ENCODE measurements at places on chromosomes 4 and X. TPM values are rescaled to one million over a fixed set of nuclear protein-coding genes. Genes with fewer than 3 reads are reported as not detected.

DNA sequence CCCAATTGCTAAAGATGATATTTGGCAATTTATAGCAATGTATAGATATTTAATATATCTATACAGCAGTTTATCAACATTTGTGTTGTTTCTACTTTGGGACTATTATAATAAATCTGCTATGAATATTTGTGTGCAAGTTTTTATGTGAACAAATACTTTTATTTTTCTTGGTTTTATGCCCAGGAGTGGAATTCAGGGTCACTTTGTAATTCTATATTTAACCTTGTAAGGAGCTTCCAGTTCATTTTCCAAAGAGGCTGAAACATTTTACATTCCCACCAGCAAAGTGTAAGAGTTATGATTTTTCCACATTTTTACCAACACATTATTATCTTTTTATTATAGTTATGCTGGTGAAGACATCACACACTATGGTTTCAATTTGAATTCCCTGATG lies 801.3 kb downstream of the PCDH18 start:
- DNase-seq = no peak
- no peak overlapping the region for H3K27ac ChIP-seq
- no peaks in the 10 kb centered on the region for H3K4me1 ChIP-seq

DNA sequence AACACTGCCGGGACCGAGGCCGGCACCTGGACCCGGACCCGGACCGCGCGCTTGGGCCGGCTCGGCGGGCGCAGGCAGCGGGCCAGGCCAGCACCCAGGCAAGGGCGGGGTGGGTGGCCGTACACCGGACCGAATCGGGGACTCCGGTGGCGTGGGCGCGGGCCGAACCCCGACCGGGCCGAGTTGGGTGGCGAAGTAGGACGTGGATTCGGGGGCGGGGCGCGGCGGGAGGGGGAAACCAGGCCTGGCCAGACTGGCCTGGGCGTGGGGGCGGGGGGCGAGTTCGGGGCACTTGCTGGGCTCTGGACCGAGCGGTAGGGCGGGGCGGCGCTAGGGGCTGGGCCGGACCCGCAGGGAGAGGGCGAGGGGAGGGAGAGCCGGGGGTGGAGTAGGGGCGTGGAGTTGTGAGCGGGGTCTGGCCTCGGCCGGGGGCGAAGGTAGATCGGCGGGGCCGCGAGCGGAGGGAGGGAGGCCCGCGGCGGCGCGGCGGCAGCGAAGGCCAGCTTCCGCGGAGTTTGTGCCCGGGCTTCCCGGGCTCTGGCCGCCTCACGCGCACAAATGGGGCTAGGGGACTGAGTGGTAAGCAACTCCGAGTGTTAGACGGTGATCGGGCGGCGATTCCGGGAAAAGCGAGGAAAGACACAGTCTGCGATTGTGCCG lies 1.8 kb upstream of the BCORL1 start:
- no peak overlapping the region for H3K27ac ChIP-seq
- H3K36me3 ChIP-seq = no peaks in the 10 kb centered on the region
- no peak overlapping the region for H3K4me3 ChIP-seq

DNA sequence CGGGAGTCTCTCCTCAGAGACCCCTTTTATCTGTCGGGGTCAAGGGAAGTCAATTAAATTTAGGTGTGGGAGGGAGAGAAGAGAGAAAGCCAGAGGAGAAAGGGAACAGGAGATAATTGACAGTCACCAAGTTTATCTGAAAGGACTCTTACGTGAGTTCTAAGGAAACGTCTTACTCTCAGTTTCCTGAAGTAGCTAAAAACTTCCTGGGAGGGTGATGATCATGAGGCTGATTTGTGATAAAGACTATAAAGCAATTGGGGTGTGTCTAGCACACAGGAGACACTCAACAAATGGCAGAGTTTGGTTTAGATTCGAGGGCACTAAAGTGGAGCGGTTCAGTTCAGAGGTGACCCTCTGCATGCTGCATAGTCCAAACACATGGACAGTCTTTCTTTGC lies 254.1 kb downstream of the FBXW7 start:
- H3K36me3 ChIP-seq = no peaks in the 10 kb centered on the region
- no peaks in the 10 kb centered on the region for H3K4me1 ChIP-seq
- DNase-seq = no peak
- H3K27me3 ChIP-seq = no peaks in the 10 kb centered on the region

Gene TBC1D25
- total RNA-seq = 12.0 TPM

DNA sequence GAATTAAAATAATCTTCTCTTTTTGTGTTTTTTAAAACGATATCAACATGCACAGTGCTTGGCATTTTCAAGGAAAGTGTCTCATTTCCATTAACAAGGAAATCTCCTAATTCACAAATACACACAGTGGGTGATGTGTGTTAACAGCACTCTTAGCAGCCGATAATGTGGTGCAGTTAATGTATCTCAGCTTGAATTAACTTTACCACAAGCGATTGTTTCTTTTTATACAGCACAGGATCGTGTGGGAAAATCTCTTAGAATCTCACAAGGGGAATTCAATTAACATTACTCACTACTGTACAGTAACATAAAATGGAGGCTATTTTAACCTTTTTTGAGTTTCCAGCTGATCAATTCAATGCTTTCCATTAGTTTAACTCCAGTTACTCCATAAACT lies 1841.9 kb downstream of the STIM2 start:
- no peak for DNase-seq
- no peak overlapping the region for H3K4me3 ChIP-seq
- peaks cover 7% of the 10 kb centered on the region for H3K4me1 ChIP-seq
- no peaks in the 10 kb centered on the region for H3K27me3 ChIP-seq

GRCh38 chr4:104969394-104970082 lies 177.1 kb upstream of the TET2 start:
- peaks cover 3% of the 10 kb centered on the region for H3K27me3 ChIP-seq
- H3K4me3 ChIP-seq = no peak overlapping the region
- no peaks in the 10 kb centered on the region for H3K36me3 ChIP-seq
- H3K27ac ChIP-seq = no peak overlapping the region
- no peak for DNase-seq
- peaks cover 5% of the 10 kb centered on the region for H3K4me1 ChIP-seq

- peaks cover 20% of the 10 kb centered on the region for H3K36me3 ChIP-seq
- no peaks in the 10 kb centered on the region for H3K27me3 ChIP-seq
- no peak for DNase-seq
- no peak overlapping the region for H3K4me3 ChIP-seq
- H3K4me1 ChIP-seq = no peaks in the 10 kb centered on the region
Observed at GRCh38 chr4:1738410-1738809, 17.1 kb downstream of the TACC3 start.

Gene ARHGEF6
- total RNA-seq = 2.7 TPM

DNA sequence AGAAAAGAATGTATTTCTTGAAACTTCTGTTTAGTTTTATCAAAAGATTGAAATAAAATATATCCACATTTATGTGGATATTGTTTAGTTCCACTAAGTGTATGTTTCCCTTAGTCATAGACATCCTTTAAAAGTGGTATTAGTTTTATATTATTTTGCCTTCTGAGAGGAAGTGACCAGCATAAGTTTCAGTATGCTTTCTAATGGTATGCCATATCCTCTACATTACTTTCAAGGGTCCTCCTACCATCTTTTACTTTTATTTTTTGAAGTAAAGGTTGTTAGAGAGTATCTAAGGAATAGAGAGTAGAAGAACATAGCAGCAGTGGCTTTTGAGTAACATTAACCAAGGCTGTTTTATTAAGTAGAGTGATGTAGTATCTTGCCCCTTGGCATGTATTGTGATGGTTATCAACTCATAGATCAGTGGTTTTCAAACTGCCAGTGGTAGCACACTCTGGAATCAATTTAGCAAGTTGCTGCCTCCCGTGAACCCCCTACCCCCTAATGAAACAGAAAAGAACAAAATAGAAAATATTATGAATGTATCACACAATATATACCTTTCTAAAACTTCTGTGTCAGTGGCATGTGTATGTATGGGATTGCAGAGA lies 44.8 kb downstream of the RBPJ start:
- DNase-seq = no peak
- H3K4me1 ChIP-seq = peaks cover 45% of the 10 kb centered on the region
- no peaks in the 10 kb centered on the region for H3K27me3 ChIP-seq
- no peak overlapping the region for H3K4me3 ChIP-seq
- H3K36me3 ChIP-seq = peaks cover 4% of the 10 kb centered on the region

DNA sequence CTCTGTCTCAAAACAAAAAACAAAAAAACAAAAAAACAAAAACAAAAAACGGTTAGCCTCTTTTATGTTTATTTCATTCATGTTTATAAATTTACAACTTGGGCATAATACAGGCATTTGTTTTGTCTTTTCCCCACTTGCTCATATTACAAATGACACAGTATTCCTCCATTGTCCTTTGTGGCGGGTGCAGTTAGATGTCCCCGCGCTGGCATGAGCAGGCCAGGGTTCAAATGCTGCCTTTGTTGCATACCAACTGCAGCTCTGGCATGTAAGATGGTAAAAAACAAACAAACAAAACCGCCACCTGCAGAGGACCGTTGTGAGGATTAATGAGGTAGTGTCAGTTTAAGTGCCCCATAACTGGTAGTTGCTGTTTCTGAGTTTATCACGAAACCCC lies 16.1 kb upstream of the HPF1 start:
- H3K4me1 ChIP-seq = no peaks in the 10 kb centered on the region
- H3K4me3 ChIP-seq = no peak overlapping the region
- H3K27me3 ChIP-seq = no peaks in the 10 kb centered on the region
- no peaks in the 10 kb centered on the region for H3K36me3 ChIP-seq
- H3K27ac ChIP-seq = no peak overlapping the region
- no peak for DNase-seq

Gene NMU
- total RNA-seq = 12.8 TPM

- no peaks in the 10 kb centered on the region for H3K36me3 ChIP-seq
- H3K4me1 ChIP-seq = peaks cover 26% of the 10 kb centered on the region
- no peak for DNase-seq
- H3K27ac ChIP-seq = no peak overlapping the region
Observed at GRCh38 chrX:20527558-20528011, 260.9 kb upstream of the RPS6KA3 start.

DNA sequence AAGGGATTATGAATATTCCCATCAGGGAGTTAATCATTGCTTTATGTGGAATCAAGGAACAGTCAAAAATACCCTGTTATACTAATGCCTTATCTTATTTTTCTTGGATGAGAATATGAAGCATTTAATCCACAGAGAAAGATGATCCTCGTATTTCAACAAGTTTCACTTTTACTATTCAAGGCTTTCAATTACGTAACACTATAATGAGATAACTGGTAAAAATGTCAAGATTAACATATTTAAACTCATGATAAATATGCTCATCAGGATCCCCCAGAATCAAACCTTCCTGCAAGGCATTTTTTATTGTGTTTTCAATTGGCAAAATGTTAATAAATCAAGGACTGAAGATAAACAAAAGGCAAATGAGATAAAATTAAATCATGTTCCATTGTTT lies 5.1 kb downstream of the ZXDA start:
- no peak overlapping the region for H3K27ac ChIP-seq
- H3K4me1 ChIP-seq = no peaks in the 10 kb centered on the region
- H3K36me3 ChIP-seq = no peaks in the 10 kb centered on the region
- DNase-seq = no peak
- H3K4me3 ChIP-seq = no peak overlapping the region

DNA sequence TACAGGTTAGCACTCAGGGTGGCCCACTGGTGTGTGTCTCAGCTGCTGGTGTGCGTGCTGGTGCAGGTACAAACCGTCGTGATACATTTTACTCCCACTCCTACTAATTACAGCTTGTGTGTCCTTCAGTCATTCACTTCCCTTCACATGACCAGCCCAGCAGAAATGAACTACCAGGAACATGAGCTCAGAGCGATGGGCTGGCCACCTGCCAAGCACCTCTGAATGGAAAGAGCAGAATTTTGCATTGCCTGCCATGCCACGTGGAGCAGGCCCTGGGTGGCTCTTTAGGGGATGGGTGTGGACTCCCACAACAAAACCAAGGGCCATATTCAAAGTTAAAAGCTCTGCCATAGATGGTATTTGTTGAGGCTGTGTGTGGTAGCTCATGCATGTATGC lies 58.9 kb upstream of the PGM2 start:
- H3K27ac ChIP-seq = no peak overlapping the region
- H3K27me3 ChIP-seq = no peaks in the 10 kb centered on the region
- no peak overlapping the region for H3K4me3 ChIP-seq
- DNase-seq = no peak

DNA sequence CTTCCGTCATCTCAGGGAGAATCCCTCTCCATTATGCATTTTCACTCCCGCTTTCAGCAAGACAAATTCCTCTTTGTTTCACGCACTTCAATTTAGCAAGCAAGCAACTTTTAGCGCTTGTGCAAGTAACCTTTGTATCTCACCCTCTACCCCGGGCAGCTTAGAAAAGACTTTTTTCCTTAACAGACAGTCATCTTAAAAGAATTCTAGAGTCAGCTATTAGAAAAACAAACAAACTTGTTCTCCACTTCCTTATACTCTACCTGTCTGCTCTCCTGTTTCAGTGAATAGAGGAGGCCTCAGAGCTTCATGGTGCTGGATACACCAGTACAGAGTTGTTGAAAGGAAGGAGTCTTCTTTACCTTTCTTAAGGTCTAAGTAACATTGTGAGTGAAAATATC lies 12.1 kb downstream of the TIGD2 start:
- no peak for DNase-seq
- H3K27me3 ChIP-seq = no peaks in the 10 kb centered on the region
- H3K4me1 ChIP-seq = peaks cover 22% of the 10 kb centered on the region
- H3K4me3 ChIP-seq = no peak overlapping the region

Gene CSAG3
- total RNA-seq = not detected

DNA sequence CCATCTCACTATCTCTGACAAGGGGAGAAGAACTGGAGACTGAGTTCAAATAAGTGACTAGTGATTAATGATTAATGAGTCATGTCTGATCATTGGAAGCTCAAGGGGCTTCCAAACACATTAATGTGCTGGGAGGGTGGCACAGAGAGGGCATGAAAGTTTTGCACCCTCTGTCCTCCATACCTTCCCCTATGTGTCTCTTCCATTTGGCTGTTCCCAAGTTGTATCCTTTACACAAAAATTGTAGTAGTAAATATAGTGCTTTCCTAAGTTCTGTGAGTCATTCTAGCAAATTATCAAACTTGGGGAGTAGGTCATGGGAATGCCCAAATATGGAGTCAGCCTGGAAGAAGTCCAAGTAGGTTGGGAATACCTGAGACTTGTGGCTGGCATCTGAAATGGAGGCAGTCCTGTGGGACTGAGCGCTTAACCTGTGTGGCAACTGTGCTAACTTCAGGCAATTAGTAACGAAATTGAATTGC lies 4.1 kb upstream of the FAM200B start:
- peaks cover 8% of the 10 kb centered on the region for H3K36me3 ChIP-seq
- no peaks in the 10 kb centered on the region for H3K27me3 ChIP-seq
- no peak for DNase-seq
- peak overlapping the region; percentile 82 for H3K4me3 ChIP-seq
- peaks cover 34% of the 10 kb centered on the region for H3K4me1 ChIP-seq

Gene CT45A1
- not detected for total RNA-seq

Gene CFAP99
- not detected for total RNA-seq

Gene CXCL3
- total RNA-seq = 1.0 TPM

GRCh38 chr4:85867271-85867670 lies 392.3 kb downstream of the ARHGAP24 start:
- no peak overlapping the region for H3K27ac ChIP-seq
- peaks cover 14% of the 10 kb centered on the region for H3K4me1 ChIP-seq
- no peak overlapping the region for H3K4me3 ChIP-seq
- H3K27me3 ChIP-seq = no peaks in the 10 kb centered on the region
- H3K36me3 ChIP-seq = no peaks in the 10 kb centered on the region
- DNase-seq = no peak
